ENCODE measurements at places on chromosomes 5 and 9.

- DNase-seq, result no peak
Measured at GRCh38 chr9:4762886-4763541, 22.0 kb upstream of the AK3 start.

GRCh38 chr5:150542933-150543445 lies 35.1 kb downstream of the NDST1 start:
- DNase-seq, result no peak

- DNase-seq, result no peak
Measured at GRCh38 chr5:139078345-139078744, 119.8 kb downstream of the SIL1 start.

GRCh38 chr9:28163619-28164018 lies 590.3 kb upstream of the C9orf72 start:
- no peak for DNase-seq

DNA sequence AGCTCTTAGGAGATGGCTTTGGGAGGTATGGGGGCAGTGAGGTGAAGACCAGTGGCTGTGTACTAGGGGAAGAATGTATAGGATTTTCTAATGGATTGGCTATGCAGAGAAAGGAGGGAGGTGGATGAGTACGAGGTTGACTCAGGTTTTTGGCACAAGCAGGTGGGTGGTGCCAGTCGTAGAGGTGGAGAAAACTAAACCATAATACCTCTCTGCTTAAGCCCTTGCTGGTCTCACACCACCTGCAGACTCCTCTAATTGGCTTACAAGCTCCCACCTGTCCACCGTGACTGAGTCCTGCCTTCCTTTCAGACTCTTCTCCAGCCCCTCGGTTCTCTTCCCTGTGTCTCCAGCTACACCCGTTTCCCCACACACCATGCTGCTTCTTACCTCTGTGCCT lies 521.7 kb upstream of the CLINT1 start:
- DNase-seq, result no peak

DNA sequence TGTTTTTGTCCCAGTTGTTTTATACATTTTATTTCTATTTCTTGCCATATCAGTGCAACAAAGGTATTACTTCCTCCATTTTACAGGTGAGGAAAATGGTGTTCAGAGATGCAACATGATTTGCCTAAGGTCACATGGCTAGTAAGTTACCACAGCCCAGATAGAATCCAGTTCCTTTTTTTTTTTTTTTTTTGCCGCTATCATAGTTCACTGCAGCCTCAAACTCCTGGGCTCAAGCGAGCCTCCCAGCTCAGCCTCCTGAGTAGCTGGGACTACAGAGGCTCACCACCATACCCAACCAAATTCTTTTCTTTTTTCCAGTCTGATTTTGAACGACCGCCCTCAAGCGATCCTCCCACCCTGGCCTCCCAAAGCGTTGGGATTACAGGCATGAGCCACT lies 480 bp upstream of the CCDC69 start:
- no peak for DNase-seq

DNA sequence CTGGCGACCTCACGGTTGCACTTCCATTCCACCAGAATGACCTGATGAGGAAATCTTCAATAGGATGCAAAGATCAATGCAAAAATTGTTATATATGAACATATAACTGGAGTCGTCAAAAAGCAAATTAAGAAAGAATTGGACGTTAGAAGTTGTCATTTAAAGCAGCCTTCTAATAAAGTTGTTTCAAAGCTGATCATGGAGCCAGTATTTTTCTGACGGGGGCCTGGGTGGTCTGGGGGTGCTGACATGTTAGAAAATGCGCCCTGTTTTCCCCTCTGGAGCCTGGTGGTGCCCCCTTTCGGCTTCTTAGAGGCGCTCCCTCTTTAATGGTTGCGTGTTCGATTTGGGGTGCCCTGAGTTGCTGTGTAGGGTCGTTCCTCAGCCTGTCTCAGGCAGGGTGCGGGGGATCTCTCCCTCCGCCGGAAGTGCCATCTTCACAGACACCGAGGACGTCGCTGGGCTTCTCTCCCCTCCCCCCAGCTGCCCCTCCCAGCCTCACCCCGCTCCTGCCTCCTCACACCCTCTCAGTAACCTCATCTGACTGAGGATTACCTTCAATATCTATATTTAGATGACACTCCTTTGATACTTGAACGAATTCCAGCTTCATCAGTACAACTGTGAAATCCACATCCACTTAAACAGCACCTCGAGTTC lies 18.3 kb downstream of the PTGES2 start:
- DNase-seq, result no peak

DNA sequence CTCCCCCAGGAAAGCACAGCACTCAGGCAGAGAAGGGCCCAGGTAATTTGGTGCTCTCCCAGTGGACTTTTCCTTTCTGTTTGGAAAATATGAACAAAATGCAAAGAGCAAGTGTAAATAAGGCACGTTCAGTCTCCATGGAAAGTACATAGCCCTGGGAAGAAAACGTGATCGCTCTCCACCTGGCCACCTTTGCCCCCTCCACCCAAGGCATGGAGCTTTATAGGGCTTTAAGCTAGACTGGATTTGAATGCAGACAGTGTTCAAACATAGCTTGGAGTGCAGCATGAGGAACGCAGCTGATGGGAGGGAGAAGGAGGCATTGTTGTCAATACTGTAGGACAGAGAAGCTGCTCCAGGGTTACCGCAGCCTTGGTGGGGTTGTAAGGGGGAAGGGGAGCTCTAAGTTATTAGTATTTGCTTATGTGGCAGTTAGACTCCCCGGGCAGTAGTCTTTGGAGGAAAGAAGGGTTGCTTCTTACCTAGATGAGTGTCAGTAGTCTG lies 500.2 kb downstream of the SPOCK1 start:
- no peak for DNase-seq

DNA sequence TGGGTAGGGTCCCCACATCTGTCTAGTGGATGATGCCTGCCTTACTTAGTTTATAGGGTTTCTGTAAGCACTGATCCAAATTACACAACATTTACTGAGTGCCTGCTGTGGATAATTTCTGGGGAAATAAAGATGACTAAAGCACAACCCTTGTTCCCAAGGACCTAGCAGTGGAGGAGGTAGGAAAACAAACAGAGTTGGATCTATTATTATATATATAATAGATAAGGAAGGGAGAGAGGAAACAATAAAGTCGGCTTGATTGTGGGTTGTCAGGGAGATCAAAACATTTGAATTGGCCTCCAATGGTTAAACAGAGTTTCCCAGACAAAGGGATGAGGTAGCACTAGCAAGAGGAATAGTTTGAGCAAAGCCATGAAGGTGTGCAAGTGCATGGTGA lies 14.0 kb downstream of the IL33 start:
- DNase-seq, result no peak

GRCh38 chr9:1319436-1319835 lies 269.3 kb downstream of the DMRT2 start:
- DNase-seq, result no peak

DNA sequence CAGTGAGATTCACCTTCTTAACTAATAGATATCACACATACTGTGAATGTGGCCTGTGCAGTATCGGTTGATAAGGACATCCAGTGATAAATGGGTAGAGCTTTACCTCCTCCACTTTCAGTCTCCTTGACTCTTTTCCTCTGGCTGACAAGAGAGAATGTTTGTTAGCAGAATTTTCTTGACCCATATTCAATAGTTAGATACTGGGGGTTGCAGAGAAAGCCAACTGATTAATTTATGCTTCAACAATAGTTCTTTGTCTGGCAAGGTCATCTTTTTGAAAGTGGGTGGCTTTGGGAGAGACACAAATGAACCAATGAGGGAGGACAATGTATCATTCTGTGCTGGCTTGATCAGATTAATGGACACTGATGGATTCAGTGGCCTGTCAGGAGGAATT lies 30.3 kb downstream of the TTC23L start:
- no peak for DNase-seq

- no peak for DNase-seq
Measured at GRCh38 chr5:37695647-37696046, 144.2 kb downstream of the GDNF start.

DNA sequence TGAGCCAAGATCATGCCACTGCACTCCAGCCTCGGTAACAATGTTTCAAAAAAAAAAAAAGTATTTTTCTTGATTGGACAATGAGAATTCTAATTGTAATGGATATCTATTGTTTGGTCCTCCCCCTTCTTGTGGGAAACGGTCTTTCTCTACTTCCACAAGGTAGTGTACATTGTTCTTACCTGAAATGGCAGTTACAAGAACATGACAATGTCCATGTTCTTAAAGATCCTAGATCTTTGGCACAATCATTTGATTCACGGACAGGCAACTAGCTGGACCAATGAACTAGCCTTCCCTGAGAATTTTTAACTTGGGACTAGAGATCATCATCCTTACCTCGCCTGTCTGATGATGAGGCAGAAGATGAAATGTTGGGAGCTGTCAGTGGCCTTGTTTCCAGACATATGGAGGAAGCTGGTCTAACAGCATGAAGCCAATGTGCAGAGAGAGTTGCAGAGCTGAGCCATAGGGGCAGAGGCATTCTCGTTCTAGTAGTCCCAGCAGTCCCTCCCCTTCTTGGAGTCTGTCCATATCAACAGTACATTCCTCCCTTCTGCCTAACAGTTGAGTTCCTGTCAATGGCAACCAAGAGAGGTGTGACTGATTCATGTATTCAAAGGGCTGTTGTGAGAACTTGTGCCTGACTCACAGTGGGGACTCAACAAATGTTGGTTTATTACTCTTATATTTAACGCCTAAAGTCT lies 2.1 kb upstream of the MARCHF6 start:
- DNase-seq, result no peak

DNA sequence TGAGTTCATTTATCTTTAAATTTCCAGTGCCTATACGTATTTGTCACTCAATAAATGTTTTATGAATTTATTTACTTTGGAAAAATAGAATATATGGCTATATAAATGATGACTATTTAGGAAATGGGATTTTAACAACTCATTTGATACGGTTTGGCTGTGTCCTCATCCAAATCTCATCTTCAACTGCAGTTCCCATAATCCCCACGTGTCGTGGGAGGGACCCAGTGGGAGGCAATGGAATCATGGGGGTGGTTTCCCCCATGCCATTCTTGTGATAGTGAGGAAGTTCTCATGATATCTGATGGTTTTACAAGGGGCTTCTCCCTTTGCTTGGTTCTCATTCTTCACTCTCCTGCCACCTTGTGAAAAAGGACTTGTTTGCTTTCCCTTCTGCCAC lies 187.6 kb upstream of the EFNA5 start:
- DNase-seq, result no peak

GRCh38 chr9:111360881-111361280 lies 30.9 kb upstream of the OR2K2 start:
- DNase-seq, result no peak

GRCh38 chr9:133116346-133117231 lies 4.5 kb downstream of the RALGDS start:
- no peak for DNase-seq

- no peak for DNase-seq
Measured at GRCh38 chr9:101458963-101459631, 23.5 kb upstream of the ALDOB start.

DNA sequence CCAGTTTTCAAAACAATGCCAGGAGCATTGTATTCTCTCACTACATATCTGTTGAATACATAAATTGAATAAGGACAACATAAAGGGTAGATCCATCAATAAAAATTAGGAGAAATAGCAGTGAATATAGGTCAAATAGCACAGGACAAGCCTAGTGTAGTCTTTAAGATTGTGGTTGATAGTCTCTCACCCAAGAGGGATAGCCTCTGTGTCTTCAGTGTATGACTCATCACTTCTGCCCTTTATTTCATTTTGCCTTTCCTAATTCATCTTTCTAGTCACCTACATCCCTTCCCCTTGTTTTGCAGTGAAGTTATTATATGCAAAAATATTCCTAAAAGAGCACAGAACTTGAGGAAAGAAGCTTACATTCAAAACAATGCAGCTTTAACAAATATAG lies 335.0 kb upstream of the TUSC1 start:
- DNase-seq, result no peak

DNA sequence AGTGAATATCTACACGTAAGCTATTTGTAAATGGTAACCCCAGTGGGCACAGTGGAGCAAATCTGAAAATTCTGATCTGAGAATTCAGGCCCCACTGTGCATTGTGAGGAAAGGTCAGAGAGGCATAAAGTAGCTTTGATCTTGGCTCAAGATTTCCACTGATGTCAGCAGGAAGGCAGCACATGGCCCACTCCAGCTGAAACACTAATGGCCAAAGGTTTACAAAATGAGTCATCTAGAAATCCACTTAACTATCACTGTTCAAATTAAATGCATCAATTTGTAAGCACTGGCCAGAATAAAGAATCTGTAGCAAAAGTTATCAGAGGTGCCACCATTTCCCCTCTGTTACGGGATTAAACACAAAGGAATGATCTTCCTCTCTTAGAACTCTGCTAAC lies 191.6 kb downstream of the C9orf152 start:
- DNase-seq, result no peak

- no peak for DNase-seq
Measured at GRCh38 chr5:6176102-6176693, 202.1 kb downstream of the MED10 start.

- no peak for DNase-seq
Measured at GRCh38 chr5:108769352-108769751, 21.7 kb downstream of the FER start.

DNA sequence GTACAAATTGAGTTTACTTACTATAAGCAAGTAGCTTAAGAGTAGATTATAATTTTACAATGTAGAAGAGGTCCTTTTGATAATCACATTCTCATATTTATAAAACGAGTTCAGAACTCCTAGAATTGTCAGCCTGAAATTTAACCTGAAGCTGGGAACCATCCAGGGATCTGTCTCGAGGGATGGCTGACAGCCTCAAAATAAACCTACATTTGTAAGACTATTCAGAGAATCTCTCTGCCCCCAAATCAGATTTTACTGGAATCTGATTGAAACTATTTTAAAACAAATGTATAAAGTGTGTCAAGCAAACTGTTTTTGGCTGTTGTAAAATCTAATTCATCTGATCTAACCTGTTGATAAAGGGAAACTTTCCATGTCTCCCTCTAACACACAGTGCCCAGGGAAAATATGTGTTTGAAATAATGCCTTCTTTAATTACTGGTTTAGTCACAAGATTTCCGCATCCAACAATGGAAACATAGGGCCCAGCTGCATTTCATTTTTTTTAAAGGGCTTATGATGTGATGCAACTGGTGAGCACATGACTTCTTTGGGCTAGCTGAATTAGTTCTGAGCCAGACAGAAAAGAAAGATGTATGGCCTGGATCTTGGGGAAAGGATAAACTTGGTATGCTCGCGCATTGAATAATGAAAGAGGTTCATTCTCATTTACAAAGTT lies 30.3 kb downstream of the SLC25A46 start:
- DNase-seq, result no peak

GRCh38 chr9:19102181-19102630 lies 498 bp downstream of the HAUS6 start:
- DNase-seq, result no peak

DNA sequence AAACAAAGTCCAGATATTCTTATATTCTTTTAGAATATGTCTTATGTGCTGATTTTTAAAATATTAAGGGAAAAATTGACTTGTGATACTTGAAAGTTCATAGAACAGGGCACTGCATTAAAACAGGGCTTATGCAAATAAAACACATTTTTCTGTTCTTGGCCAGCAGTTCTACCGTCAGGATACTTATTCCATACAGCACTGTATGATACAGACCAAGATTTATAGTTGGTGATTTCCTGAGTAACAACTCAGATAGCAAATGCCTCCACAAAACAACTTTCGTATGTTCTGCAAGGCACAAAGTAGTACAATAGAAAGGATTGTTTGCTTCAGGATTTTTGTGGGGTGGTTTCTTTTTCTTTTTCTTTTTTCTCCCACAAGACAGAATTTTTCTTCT lies 70.0 kb downstream of the F2RL2 start:
- no peak for DNase-seq
